IPS-NIHi11 (cell line): ENCODE measurements at places on chromosomes 16 and 17.

DNA sequence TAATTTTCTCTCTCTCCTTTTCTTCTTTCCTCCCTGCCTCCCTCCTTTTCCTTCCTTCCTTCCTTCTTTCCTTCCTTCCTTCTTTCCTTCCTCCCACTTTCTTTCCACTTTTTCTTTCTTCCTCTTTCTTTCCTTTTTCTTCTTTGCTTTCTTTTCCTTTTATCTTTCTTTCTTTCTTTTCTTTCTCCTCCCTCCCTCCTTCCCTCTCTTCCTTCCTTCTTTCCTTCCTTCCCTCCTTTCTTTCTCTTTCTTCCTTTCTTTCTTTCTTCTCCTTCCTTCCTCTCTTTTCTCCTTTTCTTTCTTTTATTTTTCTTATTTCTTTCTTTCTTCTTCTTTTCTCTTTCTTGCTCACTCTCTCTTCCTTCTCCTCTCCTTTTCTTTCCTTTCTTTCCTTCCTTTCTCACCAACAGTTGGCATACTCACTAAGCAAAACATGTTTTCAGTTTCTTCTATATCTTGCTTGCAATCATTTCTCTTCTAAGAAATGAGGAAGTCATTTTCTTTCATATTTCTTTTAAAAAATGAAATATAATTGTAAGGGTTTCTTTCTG, 97.1 kb upstream of the MAF start:
- DNase-seq: no peak

DNA sequence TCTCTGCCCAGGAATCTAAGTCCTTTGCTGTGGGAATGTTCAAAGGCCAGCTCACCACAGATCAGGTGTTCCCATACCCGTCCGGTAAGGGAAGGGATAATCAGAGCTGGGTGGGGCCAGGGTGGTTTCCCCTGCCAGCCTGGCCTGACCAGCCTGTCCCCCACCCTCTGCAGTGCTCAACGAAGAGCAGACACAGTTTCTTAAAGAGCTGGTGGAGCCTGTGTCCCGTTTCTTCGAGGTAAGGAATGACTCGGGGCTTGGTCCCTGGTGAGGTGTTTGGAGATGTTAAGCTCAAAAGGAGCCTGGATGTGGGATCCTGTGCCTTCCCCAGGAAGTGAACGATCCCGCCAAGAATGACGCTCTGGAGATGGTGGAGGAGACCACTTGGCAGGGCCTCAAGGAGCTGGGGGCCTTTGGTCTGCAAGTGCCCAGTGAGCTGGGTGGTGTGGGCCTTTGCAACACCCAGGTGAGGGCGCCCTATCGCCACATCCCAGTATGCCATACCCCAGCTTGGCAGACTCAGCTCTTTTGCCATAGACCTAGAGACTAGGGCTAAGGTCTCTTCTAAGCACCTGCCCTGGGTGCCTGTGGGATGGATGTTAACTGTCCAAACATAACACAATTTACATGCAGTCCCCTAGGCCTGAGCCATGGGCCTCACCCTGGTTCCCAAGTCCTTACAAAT, 997 bp downstream of the ACADVL start:
- peak; percentile 60 for DNase-seq

DNA sequence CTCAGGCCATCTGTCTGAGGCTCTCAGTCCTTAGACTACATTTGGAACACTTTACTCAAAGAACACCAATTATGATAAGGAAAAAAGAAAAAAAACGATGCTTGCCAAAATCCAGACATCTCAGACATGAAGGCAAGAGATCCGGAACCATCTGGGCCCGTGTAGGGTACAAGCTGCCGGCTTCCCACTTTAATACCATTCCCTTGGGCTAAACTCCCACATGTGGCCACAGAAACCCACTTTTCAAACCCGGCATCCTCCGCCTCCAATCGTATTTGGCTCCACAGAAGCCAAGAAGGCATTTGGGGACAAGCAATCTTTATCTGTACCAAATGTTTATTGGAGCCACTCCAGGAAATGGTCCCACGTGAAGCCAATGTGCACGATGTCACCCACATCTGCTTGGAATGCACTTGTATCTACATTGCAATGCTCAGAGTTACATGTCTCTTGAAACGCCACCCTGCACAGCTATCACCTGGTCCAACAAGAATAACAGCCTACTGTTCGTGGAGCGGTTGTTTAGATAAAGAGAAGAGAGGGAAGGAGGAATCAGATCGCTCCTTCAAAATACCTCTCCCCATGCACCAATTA, 33.5 kb downstream of the XYLT1 start:
- no peak for DNase-seq

DNA sequence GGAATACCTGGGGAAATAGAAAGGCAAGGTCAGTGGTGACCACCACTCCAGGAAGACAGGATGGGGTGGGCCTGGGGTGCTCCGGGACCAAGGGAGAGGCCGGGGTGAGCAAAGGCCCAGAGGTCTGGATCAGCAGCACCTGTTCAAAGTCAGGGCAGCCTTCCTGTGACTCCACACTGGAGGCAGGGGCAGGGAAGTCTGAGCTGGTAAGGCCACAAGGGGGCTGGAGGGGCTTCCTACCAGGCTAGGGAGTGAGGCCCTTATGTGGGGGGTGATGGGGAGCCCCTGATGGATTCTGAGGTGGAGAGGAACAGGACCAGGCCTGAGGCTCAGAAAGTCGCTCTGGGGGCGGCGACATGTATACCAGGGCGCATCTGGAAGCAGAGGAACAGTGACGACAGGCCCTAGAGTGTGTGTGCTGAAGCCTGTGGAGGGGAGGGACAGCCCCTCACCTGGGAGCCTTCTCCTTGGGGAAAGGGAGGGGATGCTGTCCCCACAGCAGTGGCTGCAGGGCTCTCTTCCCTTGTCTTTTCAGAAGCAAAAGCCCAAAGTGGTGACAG, 3.7 kb downstream of the C16orf78 start:
- no peak for DNase-seq

- peak; percentile 33 for DNase-seq
Observed at GRCh38 chr17:41406205-41406604, 8.8 kb upstream of the KRT31 start.

GRCh38 chr17:16477255-16477654, 14.7 kb downstream of the LRRC75A start:
- peak; percentile 51 for DNase-seq

DNA sequence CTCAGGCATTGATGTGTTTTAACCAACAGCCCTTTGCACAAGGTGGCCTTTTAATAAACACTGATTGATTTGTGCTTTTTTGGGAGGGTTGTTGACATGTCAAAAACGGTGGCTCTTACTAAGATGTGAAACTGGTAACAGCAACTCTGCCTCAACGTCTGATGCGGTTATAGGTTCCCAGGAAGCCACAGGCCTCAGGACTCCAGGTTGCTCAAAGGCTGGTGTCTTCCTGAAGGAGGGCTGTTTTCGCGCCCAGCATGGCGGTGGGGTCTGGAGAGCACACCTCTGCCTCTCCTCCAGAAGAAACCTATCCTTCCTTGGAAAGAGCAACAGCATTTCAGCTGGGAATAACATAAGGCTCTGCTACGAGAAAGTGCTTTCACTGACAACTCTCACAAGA, 187.5 kb downstream of the IRF8 start:
- DNase-seq: no peak

- DNase-seq: no peak
Observed at GRCh38 chr17:64183815-64184214, 53.9 kb upstream of the ERN1 start.

GRCh38 chr17:51152766-51153209, 571 bp upstream of the NME1 start:
- DNase-seq: peak; percentile 18

GRCh38 chr17:42518755-42519545, 17.1 kb upstream of the NAGLU start:
- DNase-seq: no peak

DNA sequence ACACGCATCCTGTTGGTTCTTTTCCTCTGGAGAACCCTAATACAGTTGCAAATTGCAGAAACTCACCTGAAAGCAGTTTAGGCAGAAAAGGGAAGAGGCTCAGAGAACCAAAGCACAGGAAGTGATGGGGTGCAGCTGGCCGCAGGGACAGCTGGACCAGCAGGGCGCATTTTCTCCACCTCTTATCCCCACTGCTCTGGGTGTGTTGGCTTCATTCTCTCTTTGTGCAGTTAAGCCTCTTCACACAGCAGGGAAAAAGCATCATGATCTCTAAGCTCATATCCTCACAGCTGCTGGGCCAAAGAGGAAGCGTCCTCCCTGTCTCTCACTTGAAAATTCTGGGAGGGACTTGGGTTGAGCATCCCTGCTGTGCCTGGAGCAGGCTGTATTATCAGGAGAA, 20.0 kb upstream of the LRRC75A start:
- no peak for DNase-seq

- no peak for DNase-seq
Observed at GRCh38 chr17:66460558-66460957, 158.1 kb downstream of the PRKCA start.

DNA sequence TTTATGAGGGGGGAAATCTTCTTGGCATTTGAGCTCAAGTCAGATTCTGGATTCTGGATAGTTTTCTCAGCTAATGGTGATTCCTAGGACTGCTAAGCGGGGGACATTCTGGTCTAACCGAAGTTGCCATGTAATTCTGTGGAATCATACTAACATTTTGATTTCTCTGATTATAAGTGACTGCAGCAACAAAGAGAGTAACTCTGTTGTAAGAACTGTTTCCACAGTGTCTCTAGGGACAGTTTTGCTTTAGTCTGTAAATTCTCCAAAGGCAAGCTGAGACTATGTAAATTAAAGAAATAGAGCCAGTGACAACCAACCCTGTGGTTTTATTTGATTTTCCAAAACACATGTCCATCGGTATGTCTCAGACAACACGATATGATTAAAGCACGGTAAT, 286.2 kb downstream of the IRX3 start:
- DNase-seq: no peak

DNA sequence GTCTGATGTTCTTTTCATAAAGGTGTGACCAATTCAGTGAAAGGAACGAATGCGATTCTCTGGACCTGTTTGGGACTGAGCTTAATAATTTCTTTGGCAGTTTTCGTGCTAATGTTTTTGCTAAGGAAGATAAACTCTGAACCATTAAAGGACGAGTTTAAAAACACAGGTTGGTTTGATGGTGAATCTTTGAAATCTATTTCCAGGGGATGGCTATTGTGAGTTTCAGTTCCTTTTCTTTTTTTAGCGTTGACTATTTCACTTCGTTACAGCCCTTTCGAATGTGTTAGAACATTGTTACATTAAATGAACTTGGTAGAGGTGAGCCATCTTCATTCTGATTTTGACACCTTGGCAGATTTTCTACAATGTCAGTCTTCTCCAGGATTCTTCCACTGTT, 1.2 kb downstream of the TNFRSF17 start:
- no peak for DNase-seq

GRCh38 chr17:63675231-63675606, 24.7 kb downstream of the LIMD2 start:
- no peak for DNase-seq

GRCh38 chr16:3020604-3021448, 658 bp downstream of the TNFRSF12A start:
- no peak for DNase-seq

DNA sequence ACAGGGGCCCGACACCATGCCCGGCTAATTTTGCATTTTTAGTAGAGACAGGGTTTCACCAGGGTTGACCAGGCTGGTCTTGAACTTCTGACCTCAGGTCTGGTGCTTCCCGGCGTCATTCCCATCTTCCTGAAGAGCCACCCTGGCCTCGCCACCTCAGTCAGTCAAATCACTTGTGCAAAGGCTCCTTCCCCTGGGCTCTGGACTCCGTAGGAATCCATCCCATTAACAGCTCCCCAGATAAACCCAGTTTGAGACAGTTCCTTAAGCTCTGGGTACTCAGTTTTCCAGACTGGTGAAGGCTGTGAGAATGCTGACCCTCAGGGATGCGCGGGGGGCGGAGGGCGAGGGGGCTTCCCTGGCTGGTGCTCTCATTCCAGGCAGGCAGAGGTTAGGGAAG, 39.5 kb downstream of the MRM1 start:
- DNase-seq: no peak

DNA sequence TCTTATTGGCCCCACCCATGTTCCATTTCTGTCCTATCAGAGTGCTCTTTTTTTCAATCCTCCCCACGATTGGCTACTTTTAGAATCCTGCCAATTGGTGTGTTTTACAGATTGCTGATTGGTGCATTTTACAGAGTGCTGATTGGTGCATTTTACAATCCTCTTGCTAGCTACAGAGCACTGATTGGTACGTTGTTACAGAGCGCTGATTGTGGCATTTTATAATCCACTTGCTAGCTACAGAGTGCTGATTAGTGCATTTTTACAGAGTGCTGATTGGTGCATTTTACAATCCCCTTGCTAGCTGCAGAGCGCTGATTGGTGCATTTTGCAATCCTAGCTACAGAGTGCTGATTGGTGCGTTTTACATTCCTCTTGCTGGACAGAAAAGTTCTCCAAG, 9.5 kb upstream of the CCL17 start:
- no peak for DNase-seq

GRCh38 chr17:5511401-5512225, 25.2 kb downstream of the MIS12 start:
- peak; percentile 44 for DNase-seq

DNA sequence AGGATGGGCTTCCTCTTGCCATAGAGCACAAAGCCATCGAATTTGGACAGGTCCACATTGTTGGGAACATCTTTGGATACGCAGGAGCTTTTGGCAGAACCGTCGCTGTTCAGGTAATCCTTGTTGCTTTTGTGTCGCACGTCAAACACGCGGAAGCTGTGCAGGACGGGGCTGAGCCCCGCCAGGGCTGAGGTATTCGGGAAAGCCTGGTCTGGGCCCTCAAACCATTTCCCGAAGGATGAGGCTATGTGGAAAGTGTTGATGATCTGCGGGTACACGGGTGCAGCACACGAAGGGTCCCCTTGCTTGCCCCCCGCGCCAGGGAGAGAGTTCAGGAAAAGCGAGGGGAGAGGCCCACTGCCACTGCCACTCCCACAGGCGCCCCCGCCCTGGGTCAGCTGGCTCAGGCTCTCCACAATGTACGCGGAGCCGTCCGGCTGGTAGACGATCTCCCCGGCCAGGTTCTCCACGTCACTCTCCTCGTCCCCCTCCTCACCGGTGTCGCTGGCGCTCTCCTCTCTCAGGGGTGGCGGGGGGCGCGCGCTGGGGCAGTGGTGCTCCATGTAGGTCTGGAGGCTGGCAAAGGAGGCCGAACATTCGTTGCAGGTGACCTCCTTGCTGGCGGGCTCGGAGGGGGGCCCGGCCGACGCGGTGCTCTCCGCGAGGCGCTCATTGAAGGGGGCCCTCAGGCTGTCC, 88.5 kb downstream of the ZFHX3 start:
- DNase-seq: no peak

GRCh38 chr16:85437166-85438052, 175.7 kb upstream of the GSE1 start:
- DNase-seq: peak; percentile 65

- DNase-seq: no peak
Observed at GRCh38 chr16:89325861-89326471, 108.5 kb downstream of the ZNF778 start.

- no peak for DNase-seq
Observed at GRCh38 chr17:49241692-49242397, 11.3 kb upstream of the PHOSPHO1 start.

DNA sequence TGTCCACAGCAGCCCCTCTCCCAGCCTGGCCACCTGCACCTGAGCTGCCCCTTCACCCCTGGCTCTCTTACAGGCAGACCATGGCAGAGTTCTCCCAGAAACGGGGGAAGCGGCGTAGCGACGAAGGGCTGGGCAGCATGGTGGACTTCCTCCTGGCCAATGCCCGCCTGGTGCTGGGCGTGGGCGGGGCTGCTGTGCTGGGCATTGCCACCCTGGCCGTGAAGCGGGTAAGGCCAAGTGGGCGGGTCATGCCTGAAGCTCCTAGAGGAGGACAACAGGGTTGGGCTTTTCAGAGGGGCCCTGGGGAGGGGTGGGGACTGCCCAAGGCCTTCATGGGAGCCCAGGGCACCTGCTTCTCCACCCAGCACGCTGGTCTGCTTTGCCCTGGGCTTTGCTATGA, 2.2 kb downstream of the MIEF2 start:
- DNase-seq: no peak
